Tongue (tissue), 3 donors: ENCODE measurements at places on chromosomes 12 and 14. TPM values are rescaled to one million over a fixed set of nuclear protein-coding genes. Genes with fewer than 3 reads are reported as not detected.
A peak's percentile ranks its signal among the peaks of the same experiment; 100 is the strongest.

The KRT73 gene
- total RNA-seq = not detected

The AGAP2 gene
- total RNA-seq = 3.7 TPM

The PIWIL1 gene
- total RNA-seq = not detected

The GDF11 gene
- total RNA-seq = 4.5 TPM

The RNASE3 gene
- not detected for total RNA-seq

The TCTN1 gene
- 21.5 TPM for total RNA-seq

The C12orf50 gene
- not detected for total RNA-seq

The LGR5 gene
- total RNA-seq = 2.5 TPM

The INHBC gene
- not detected for total RNA-seq

The PCED1B gene
- total RNA-seq = 0.31 TPM

The DLGAP5 gene
- total RNA-seq = 12.6 TPM

The CMA1 gene
- not detected for total RNA-seq

The GDF3 gene
- not detected for total RNA-seq

The PMCH gene
- total RNA-seq = not detected

The REP15 gene
- total RNA-seq = 3.0 TPM

The RPGRIP1 gene
- 0.41 TPM for total RNA-seq

The PIANP gene
- total RNA-seq = 1.6 TPM

The KERA gene
- 81.0 TPM for total RNA-seq

The LIN52 gene
- total RNA-seq = 9.5 TPM

DNA sequence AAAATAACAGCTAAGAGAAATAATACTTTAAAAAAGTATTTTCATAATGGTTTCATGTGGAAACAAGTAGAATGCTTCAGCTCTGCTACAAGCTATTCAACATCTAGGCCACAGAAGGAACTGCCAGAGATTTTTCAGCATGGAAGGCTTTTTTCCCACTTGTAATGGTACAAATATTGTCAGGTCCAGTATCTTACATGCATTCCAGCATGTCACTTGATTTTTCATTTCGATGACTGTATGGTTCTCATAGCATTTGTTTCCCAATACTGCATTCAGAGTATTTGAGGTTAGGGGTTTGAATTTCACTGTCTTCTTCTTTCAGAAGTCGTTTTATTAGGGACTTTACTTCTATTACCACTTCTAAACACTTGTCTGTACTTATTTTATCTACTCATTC is 1701.5 kb upstream of the FLRT2 start:
- no peak for DNase-seq

GRCh38 chr12:41932470-41932991 is 212.1 kb downstream of the GXYLT1 start:
- DNase-seq = peak; percentile 81

GRCh38 chr14:45868863-45869262 is 615.9 kb upstream of the MIS18BP1 start:
- no peak for DNase-seq

DNA sequence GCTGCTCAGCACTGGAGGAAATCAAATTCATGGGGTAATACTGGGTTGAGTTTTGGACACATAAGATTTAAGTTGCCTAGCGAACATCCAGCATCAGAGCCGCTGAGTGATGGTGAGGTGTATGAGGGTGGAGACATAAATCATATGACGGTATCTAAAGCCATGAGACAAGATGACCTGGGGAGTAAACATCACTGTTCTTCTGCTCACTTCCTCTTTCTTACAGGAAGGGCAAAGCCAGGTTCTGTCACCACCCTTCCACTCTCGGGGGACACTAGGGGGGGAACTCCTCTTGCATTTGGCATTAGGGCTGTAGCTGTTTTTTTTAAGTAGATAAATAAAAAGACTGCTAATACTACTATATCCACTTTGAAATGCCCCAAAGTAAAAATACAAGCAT is 24.0 kb downstream of the PRDM4 start:
- no peak for DNase-seq

DNA sequence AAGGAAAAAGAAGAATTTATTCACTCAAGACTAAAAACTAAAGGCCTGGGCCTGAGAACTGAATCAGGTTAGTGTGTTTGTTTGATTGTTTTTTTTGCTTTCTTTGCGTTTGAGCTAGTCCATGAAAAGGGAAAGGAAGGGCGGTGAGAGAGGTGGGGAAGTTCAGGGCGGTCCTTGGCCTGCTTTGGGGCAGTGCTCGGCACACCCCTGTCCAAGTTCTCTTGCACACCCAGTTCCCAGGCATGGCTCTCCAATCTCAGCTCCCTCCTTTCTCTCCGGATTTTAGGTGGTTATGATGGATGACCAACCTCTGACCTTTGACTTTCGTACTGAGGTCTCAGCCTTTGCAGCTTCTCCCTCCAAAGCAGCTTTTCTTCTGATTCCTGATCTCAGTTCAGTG is 11.3 kb downstream of the COA8 start:
- DNase-seq = no peak

DNA sequence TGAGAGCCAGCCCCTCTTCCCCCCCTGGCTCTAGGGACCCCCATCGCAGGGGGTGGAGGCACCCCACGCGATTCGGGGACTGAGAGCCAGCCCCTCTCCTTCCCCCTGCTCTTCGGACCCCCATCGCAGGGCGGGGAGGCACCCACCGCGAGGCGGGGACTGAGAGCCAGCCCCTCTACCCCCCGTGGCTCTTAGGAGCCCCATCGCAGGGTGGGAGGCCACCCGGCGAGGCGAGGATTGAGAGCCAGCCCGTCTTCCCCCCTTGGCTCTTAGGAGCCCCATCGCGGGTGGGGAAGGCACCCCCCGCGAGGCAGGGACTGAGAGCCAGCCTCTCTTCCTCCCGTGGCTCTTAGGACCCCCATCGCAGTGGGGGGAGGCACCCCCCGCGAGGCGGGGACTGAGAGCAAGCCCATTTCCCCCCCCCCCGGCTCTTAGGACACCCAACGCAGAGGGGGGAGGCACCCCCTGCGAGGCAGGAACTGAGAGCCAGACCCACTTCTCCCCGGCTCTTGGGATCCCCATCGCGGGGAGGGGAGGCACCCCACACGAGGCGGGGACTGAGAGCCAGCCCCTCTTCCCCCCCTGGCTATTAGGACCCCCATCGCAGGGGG is 45.6 kb downstream of the DDX11 start:
- no peak for DNase-seq

- DNase-seq = no peak
These were observed 65.2 kb downstream of the ARL6IP4 start for GRCh38 chr12:123045678-123046077.

DNA sequence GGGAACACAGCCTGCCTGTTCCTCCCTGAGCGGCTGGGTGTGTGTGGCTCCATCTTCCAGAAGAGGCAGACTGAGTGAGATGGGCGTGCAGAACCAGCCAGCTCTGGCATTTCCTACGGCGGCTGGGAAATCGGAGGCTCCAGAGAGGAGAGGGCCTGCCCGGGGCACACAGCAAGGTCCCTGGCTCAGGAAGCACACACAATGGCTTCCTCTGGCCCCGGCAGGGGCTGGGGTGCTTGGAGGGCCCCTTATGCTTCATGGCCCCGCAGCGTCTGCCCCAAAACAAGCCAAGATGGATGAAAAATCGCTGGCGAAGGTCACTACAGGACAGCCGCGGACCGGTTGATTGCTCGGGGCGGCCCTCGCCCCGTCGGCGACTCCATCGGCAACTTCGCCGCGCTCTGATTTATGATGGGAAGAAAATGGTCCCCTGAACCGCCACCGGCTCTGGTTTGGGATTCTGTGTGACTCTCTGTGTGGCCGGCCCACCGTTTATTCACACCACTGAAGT is 191.5 kb upstream of the C14orf180 start:
- no peak for DNase-seq

GRCh38 chr12:2284857-2285256 is 232.1 kb downstream of the CACNA1C start:
- peak; percentile 87 for DNase-seq

- DNase-seq = no peak
These were observed 32.6 kb downstream of the MLXIP start for GRCh38 chr12:122111089-122111641.

DNA sequence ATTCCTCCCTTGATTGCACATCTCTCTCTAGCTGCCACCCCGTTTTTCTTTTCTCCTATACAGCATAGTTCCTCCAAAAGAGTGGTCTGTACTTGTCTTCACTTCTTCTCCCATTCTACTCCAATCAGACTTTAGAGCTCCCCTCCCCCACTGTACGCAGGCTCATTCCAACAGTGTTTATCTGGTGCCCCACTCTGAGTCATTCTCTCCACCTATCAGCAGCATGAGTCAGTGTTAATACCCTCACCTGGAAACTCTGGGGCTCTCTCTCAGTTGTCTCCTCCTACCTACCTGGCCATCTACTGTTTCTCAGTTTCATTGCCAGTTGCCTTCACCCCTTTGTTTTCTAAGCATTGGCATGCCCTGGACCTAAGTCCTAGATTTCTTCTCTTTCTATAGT is 175.1 kb upstream of the ARHGAP5 start:
- DNase-seq = no peak

DNA sequence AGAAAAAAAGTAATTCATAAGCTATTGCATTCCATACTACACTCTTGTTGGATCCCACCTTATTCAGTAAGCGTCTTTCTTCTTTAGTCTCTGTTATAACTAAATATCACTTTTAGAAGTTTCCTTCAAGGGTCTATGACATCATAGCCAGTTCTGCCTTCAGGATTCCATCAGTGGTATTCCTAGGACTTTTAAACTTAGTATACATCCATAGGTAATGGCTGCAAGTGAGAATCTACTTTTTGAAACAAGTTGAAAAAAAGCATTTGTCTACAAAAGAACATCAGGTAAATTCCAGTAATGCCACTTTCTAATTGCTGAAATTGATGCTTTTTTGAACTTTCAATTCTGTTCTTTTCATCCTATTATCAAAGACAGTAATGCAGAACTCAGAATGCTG is at the start of gene FSCB:
FSCB (minus strand) TSS at position 101 of the 400 bp plus-strand sequence. CDS start 296 bp downstream, outside the sequence.
- DNase-seq = no peak

- no peak for DNase-seq
These were observed 8.7 kb downstream of the C14orf180 start for GRCh38 chr14:104588066-104588857.

- no peak for DNase-seq
These were observed 77.3 kb downstream of the VCPKMT start for GRCh38 chr14:50039120-50039517.

- DNase-seq = no peak
These were observed 105.9 kb downstream of the ETV6 start for GRCh38 chr12:11755302-11755930.

GRCh38 chr12:105992849-105993740 is 145.7 kb downstream of the NUAK1 start:
- peak; percentile 66 for DNase-seq

DNA sequence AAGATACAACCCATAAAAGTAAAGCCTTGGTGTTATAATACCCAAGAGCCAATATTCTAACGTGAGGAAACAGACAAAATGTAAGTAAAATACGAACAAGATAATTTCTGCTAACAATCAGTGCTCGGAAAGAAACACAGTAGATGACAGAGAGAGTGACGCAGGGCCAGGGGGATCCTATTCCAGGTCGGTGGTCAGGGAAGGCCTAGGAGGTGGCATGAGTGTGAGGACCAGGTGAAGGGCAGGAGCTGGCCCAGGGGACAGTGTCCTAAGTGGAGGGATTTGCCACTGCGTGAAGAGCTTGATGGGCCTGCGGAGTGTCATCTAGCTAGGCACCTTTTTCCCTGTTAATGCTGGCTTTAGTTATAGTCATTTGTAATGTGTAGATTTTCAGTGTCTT is 35.3 kb downstream of the ETV6 start:
- DNase-seq = no peak

DNA sequence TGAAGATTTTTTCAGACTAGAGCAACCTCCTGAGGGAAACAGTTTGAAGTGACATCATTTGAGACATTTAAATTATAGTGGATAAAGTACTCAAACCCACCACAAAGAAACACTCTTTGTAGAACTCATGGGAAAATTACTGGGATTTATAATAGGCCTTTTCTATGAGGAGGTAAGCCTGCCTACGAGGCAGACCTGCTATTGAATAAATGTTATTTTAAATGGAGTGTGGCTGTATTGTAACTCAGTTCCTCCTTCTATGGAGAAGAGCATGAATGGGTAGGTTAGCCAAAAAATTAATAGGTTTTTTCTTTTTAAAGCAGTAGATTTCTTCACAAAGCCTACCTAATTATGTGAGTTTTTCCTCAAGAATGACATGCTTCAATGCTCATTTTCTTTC is 63.7 kb upstream of the PLEKHA5 start:
- DNase-seq = no peak

GRCh38 chr12:111408686-111409402 is 3.1 kb downstream of the SH2B3 start:
- DNase-seq = no peak

GRCh38 chr12:57887631-57888408 is 41.3 kb upstream of the CTDSP2 start:
- no peak for DNase-seq

DNA sequence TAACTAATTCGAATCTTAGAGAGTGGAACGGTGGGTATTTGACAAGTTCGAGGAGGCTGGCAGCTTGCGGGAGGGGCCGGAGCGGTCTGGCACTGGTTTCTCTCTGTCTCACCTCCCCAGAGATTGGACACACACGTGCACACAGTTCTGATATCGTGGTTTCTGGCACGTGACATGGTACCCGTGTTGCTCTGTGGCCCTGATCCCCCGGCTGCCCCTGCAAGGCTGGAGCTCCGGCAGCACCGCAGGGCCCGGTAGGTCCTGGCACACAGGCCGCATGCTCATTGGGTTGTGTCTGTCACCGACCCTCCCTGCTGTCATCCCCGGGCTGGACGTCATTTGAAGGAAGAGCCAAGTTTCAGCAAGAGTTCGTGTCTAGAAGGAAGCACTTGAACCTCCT is 82.7 kb downstream of the PPP2R5C start:
- no peak for DNase-seq

- no peak for DNase-seq
These were observed 184.2 kb downstream of the ESR2 start for GRCh38 chr14:64109819-64110554.

- no peak for DNase-seq
These were observed 83.6 kb downstream of the NOS1 start for GRCh38 chr12:117277875-117278274.

- DNase-seq = peak; percentile 81
These were observed 33.2 kb upstream of the PPP1R13B start for GRCh38 chr14:103880348-103881267.
